Lower lobe of right lung (tissue), 2 donors: ENCODE measurements at places on chromosomes 4 and X.

DNA sequence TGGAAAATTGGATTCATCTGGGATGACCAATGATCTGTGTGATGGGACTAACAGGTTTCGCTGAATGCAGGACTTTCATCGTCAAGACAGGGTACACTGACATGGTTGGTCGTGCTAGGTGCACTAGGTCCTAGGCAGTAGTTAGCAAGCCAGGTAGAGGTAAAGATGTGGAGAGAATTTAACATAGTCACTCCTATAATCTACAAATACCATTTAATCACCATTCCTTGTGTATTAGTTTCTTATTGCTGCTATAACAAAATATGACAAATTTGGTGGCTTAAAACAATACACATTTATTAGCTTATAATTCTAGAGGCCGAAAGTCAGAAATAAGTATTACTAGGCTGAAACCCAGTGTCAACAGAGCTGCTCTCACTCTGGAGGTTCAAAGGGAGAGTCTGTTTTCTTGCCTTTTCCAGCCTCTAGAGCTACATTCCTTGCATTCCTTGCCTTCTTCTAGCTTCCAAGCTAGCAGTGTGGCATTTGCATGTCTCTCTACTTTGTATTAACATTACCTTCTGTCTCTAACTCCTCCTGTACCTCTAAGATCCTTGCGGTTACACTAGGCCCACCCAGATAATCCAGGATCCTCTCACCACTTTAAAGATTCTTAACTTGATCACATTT is 98.7 kb upstream of the GRIA3 start:
- H3K4me3 ChIP-seq: no peak overlapping the region
- no peaks in the 10 kb centered on the region for H3K36me3 ChIP-seq
- H3K27ac ChIP-seq: no peak overlapping the region
- no peaks in the 10 kb centered on the region for H3K4me1 ChIP-seq

DNA sequence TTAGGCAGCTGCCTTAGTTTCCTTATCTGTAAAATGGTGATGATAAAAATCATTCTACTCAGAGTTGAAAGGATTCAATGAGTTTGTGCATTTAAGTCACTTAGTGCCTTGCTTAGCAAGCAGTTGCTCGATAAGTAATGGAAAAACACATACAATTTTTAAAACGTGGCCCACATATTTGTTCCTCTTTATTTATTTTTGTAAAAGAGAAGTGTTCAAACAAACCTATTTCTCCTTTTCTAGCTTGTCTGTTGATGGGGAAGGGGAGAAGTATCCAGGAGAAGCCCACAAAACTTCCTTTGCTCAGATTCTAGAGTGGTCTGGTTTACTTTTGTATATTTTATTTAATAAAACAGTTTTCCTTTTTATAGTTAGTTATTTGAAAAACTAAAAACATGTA is 3.3 kb upstream of the HPGDS start:
- no peaks in the 10 kb centered on the region for H3K4me1 ChIP-seq
- no peak overlapping the region for H3K4me3 ChIP-seq
- no peaks in the 10 kb centered on the region for H3K36me3 ChIP-seq
- no peak for DNase-seq

- no peaks in the 10 kb centered on the region for H3K27me3 ChIP-seq
- H3K27ac ChIP-seq: no peak overlapping the region
- H3K4me1 ChIP-seq: no peaks in the 10 kb centered on the region
- H3K36me3 ChIP-seq: no peaks in the 10 kb centered on the region
- no peak overlapping the region for H3K4me3 ChIP-seq
Measured at GRCh38 chr4:80419946-80420345, 84.4 kb downstream of the CFAP299 start.

- H3K4me3 ChIP-seq: no peak overlapping the region
- H3K36me3 ChIP-seq: no peaks in the 10 kb centered on the region
- DNase-seq: no peak
- peaks cover 22% of the 10 kb centered on the region for H3K27me3 ChIP-seq
- no peak overlapping the region for H3K27ac ChIP-seq
- H3K4me1 ChIP-seq: no peaks in the 10 kb centered on the region
Measured at GRCh38 chr4:94762326-94762725, 4.6 kb downstream of the BMPR1B start.

DNA sequence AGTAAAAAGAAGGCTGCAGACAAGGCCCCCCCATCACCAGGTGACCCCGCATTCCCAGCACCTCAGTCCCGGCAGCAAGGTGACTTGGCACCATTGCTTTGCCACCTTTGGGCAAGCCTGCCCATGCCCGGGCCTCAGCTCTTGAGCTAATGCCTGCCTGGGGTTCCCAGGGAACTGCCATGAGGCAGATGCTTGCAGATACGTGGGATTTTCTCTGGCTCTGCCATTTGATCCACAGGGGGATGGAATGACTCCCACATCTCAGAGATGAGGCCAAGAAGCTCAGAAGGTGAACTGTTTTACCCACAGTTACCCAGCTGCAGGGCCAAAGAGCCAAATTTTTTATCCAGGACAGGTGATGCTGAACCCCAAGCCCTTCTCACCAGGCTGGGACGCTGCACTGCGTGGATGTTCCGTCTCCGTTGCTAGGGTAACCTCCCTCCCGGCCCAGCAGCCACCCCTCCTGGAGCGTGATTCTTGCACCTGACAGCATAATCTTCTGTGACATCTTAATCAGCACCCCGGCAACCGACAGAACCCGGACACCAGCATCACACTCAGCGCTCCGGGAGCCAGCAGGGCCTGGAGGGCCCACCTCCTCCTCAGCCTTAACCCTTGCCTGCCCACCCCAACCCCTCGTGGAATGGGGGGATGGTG is 15.7 kb upstream of the MSX1 start:
- H3K27ac ChIP-seq: no peak overlapping the region
- H3K4me1 ChIP-seq: no peaks in the 10 kb centered on the region
- DNase-seq: no peak
- H3K27me3 ChIP-seq: peaks cover 43% of the 10 kb centered on the region

DNA sequence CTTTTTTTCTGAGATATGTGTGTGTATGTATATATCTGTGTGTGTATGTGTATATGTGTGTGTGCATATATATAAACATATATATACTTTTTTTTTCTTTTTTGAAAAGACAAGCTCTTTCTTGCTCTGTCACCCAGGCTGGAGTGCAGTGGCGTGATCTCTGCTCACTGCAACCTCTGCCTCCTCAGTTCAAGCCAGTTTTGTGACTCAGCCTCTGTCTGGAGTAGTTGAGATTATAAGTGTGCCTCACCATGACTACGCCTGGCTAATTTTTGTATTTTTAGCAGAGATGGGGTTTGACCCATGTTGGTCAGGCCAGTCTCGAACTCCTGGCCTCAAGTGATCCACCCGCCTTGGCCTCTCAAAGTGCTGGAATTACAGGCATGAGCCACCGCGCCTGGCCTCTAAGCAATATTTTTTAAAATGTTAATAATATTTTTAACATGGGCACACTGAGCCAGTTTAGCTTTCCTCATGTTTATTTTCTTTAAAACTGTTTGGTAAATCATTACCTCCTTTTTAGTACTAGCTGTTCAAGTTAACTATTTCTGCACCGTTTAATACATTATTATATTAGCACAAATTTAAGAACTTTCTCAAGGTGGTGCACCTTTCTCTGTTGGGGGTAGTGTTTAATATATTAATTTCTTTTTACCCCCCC is 33.3 kb downstream of the BBS12 start:
- no peaks in the 10 kb centered on the region for H3K27me3 ChIP-seq
- no peak overlapping the region for H3K4me3 ChIP-seq
- H3K4me1 ChIP-seq: peaks cover 6% of the 10 kb centered on the region

DNA sequence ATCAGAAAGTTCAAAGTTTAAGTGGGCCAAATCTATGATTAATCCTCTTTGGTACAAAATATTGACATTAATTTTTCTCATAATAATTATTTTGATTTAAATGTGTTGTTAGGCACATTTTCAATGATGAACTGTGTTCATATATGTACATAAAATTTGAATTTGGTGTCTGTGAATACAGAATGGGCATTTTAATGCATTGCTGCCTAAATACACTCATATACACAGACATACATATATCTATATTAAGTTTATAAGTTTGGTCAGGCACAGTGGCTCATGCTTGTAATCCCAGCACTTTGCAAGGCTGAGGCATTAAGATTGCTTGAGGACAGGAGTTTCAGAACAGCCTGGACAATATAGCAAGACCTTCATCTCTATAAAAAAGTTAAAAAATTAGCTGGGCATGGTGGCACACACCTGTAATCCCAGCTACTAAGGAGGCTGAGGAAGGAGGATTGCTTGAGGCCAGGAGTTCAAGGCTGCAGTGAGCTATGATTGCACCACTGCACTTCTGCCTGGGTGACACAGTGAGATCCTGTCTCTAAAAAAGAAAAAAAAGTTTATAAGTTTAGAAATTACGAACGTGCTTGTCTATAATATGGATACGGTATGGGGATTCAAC is 12.3 kb upstream of the BMP2K start:
- no peaks in the 10 kb centered on the region for H3K27me3 ChIP-seq
- H3K4me3 ChIP-seq: no peak overlapping the region
- H3K4me1 ChIP-seq: peaks cover 10% of the 10 kb centered on the region

DNA sequence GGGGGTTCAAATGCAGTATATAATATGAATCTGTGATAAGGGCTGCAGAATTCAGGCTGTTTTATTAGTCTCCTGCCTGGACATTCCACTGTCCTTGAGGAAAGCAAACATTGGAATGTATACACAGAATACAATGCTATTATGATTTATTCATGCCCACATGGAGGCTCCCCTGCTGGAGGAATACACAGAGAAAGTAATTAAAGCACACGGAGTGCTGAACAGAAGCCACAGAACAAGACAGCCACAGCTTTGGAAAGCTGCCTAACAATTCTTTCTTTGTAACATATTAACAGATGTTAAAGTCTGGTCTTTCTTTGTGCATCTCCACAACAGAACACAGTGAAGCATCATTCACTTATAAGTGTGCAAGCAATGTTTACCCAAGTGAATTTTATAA is 155.8 kb downstream of the ARAP2 start:
- no peaks in the 10 kb centered on the region for H3K4me1 ChIP-seq
- DNase-seq: no peak
- no peak overlapping the region for H3K27ac ChIP-seq
- H3K36me3 ChIP-seq: peaks cover 15% of the 10 kb centered on the region
- no peaks in the 10 kb centered on the region for H3K27me3 ChIP-seq

GRCh38 chr4:161721947-161722346 is 441.9 kb downstream of the FSTL5 start:
- H3K27me3 ChIP-seq: no peaks in the 10 kb centered on the region
- no peaks in the 10 kb centered on the region for H3K36me3 ChIP-seq
- H3K4me3 ChIP-seq: no peak overlapping the region
- no peak for DNase-seq

GRCh38 chr4:187480146-187481145 is 515.1 kb upstream of the ZFP42 start:
- H3K36me3 ChIP-seq: no peaks in the 10 kb centered on the region
- H3K4me3 ChIP-seq: no peak overlapping the region
- DNase-seq: no peak

DNA sequence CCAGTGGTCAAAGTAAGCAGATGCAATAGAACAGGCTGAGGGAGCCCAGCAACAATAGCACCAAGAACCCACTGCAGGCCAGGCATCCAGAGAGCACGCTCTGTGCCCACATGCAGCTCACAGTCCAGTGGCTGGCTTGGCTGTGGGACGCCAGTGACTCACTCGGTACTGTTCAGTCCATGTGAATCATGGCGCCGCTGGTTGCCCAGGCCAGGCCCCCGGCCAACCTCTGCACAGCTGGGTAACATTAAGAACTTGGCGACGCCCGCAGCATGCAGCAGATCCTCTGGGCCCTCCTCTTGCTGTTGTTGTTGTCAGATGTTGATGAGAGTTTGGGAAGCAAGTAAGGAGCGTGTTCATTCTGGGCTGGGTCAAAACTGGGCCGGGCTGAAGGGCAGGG is 60.5 kb downstream of the MSX1 start:
- no peak overlapping the region for H3K27ac ChIP-seq
- H3K4me3 ChIP-seq: no peak overlapping the region
- H3K27me3 ChIP-seq: peaks cover 9% of the 10 kb centered on the region

- no peak overlapping the region for H3K27ac ChIP-seq
- no peaks in the 10 kb centered on the region for H3K27me3 ChIP-seq
- no peak overlapping the region for H3K4me3 ChIP-seq
- H3K4me1 ChIP-seq: no peaks in the 10 kb centered on the region
- DNase-seq: no peak
Measured at GRCh38 chr4:36601864-36602495, 320.6 kb downstream of the DTHD1 start.

DNA sequence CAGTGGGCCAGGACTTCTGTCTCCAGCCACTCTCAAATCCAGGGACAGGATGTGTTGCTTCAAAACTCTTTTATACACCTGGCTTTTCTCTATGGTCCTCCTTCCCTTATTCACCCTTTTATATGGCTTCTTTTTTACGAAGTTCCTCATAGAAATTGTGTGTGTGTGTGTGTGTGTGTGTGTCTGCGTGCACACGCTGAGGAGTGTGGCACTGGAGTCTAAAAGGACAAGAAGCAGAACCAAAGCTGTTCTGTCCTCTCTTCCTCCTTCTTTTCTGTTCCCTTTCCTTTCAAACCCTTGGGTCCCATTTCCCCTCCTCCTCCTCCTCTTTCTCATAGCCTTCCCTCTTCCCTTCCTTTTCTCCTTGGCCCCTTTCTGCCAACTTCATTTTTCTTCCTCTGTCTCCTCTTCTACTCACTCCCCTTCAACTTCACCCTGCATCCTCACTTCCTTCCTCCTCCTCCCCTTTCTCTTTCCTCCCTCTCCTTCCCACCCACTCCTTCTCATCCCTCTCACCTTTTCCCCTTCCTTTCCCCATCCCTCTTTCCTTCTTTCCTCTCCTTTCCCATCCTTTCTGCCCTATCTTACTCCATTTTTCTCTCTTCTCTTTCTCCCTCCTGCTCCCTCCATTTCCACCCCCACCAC is 360.5 kb downstream of the MID1IP1 start:
- no peak overlapping the region for H3K4me3 ChIP-seq
- no peaks in the 10 kb centered on the region for H3K27me3 ChIP-seq
- H3K27ac ChIP-seq: no peak overlapping the region
- no peaks in the 10 kb centered on the region for H3K36me3 ChIP-seq
- DNase-seq: no peak
- no peaks in the 10 kb centered on the region for H3K4me1 ChIP-seq

DNA sequence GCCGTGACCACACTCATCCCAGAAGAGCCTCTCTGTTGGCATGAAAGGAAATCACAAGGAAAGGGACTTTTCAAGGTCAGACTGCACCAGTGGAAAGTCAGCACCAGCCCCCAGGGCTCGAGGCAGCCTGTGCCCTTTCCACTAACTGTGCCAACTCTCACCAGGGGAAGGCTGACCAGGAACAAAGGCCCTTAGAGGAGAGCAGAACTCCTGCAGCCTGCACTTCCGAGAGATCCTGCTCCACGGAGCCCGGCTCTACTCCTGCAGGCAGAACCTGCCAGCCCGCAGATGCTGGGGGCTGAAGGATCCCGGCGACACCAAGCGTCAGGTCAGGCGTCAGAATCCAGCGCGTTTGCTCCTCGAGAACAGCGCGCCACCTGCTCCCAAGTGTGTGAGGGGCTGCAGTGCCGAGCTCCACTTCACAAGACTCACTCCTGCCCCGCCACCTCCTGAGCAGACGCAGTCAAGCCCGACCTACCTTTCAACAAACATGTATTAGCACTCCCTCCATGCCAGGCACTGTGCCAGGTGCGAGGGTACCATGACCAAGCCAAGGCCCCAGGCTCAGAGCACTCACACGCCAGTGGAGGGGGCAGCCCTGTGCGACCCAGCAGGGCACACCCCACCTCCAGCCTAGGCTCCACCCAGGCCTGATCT is 13.6 kb upstream of the HELT start:
- peaks cover 12% of the 10 kb centered on the region for H3K4me1 ChIP-seq
- peaks cover 27% of the 10 kb centered on the region for H3K27me3 ChIP-seq
- H3K36me3 ChIP-seq: no peaks in the 10 kb centered on the region
